NCI-H1694 (cell line): ENCODE measurements at places on chromosomes 5 and 9.
A peak's percentile ranks its signal among the peaks of the same experiment; 100 is the strongest.

GRCh38 chr5:128791312-128791711 is 174.0 kb upstream of the SLC27A6 start:
- DNase-seq: no peak

DNA sequence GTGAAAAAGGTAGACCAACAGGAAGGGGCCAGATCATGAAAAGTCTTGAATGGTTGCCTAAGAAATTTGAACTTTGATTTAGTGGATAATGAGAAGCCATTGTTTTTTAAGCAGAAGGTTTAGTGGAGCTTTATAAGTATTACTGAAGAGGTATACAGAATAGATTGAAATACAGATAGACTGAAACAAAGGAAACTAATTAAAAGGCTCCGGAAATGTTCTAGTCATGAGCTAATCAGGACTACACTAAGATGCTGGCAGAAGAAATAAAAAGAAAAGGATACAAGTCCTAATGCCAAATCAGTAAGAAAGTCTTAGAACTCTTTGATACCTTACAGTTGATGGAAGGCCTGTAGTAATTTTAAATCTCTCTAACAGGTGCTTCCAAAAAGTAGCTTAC is 45.7 kb upstream of the RFX3 start:
- DNase-seq: no peak

DNA sequence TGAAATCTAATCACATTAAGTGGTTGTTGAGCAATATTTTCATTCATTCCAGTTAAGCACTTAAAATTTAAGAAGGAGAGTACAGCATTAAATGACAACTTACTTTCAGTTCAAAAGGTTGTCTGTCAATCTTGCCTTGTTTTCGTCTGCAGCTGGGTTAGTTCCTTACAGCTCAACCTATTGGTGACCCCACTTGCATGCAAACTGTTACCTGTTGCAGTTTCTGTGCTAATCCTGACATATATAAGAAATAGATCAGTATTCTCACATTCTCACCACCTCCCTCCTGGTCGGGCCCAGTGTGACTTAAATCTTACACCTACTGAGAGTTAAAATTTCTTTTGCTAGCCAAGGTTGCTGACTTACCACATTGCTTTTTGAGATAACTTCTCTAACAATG is 191.8 kb upstream of the SMC2 start:
- no peak for DNase-seq

GRCh38 chr5:93348231-93348630 is 232.8 kb downstream of the NR2F1-AS1 start:
- DNase-seq: no peak

DNA sequence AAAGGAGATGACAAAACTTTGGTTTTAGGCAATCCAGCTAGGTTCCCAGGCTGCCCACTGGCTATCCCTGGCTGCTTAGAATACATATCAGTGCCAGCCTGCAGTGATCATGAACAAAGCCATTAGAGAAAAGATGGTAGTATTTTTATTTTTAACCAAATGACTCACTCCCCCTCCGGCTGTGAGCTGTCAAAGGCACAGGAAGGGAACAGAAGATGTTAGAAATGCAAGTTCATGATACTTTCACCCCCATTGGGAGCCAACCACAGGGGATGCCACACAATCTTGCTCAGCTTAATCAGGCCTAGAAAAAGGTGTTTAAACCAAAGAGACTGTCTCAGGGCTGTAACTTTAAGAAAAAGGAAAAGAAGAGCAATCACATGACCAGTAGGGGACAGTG is 70.3 kb upstream of the ASTN2 start:
- DNase-seq: no peak

- peak; percentile 68 for DNase-seq
Observed at GRCh38 chr5:32419791-32420190, 24.7 kb downstream of the ZFR start.

- no peak for DNase-seq
Observed at GRCh38 chr9:5511476-5511875, 1.1 kb downstream of the PDCD1LG2 start.

DNA sequence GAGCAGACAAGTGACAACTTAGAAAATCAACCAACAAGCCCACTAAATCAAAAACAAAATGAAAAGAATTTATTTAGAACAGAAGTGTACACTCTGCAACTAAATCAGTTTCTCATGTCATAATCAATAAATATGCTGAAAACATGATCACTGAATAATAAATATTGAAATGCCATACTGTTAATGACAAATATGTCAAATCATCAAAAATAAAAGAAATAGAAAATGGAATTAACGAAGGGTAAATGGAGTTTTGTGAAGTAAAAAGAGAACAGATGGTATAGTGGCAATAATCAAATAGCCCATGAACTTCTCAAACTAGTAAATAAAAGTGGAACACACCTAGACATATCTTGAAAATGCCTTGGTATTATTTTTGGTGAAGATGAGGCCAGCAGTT is 744.9 kb downstream of the TAF11L14 start:
- DNase-seq: no peak

DNA sequence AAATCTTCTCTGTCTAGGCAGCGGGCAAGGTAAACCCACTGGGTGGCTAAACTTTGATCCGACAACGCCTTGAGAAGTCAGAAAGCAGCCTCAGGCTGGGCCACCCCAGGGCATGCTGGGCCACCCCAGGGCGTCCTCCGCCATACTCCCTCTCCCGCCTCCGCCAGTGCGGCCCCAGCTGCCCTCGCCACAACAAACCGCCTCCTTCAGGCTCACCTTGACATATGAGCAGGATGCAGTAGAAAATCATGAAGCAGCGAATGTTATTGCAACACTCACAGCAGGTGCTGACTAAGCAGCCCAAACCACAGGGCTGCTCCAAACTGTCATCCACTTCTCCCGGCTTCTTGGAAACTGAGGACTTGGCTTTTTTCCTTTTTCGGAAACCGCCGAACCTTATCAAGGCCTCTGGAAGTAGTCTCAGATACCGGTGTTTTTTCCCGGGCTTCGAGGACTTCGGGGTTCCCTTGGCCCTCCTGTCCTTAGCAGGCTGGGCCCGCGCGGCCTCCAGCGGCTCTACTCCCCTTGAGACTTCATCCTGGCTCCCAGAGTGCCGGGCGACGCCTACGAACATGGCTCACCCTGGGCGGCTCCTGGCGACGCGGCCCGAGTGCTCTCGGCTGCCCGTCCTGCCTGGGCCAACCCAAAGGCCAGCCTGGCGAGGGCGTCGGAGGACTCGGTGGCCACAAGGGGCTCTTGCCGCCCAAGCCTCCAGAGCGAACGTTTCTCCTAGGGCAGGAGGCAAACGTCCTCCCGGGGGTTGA is at the start of gene SLCO6A1:
Gene SLCO6A1 (minus strand): TSS at position 731 of the 764 bp plus-strand sequence. CDS start 157 bp downstream, at position 574.
- DNase-seq: no peak

- DNase-seq: no peak
Observed at GRCh38 chr5:107154593-107154992, 516.1 kb downstream of the EFNA5 start.

GRCh38 chr5:23482642-23483041 is 24.8 kb upstream of the PRDM9 start:
- no peak for DNase-seq

GRCh38 chr5:109656829-109657228 is 32.9 kb upstream of the MAN2A1 start:
- DNase-seq: no peak

GRCh38 chr5:139660105-139660922 is 12.2 kb downstream of the CXXC5 start:
- no peak for DNase-seq

GRCh38 chr5:55236800-55237199 is 3.4 kb upstream of the CCNO start:
- no peak for DNase-seq

DNA sequence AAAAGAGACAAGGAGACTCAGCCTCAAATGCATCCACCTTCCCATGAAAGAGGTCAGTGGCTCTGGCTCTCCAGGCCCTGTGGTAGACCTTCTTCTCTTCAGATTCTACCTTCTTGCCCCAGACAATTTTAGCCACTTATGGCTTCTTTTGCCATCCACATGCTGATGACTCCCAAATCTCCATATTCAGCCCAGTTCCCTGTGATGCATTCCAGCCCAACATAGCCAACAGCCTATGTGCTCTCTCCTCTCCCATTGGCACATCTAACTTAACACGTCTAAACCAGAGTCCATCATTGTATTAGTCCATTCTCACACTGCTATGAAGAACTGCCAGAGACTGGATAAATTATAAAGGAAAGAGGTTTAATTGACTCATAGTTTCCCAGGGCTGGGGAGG is 108.8 kb downstream of the FSTL4 start:
- no peak for DNase-seq

GRCh38 chr5:116473706-116474105 is 100.9 kb downstream of the SEMA6A start:
- DNase-seq: no peak

DNA sequence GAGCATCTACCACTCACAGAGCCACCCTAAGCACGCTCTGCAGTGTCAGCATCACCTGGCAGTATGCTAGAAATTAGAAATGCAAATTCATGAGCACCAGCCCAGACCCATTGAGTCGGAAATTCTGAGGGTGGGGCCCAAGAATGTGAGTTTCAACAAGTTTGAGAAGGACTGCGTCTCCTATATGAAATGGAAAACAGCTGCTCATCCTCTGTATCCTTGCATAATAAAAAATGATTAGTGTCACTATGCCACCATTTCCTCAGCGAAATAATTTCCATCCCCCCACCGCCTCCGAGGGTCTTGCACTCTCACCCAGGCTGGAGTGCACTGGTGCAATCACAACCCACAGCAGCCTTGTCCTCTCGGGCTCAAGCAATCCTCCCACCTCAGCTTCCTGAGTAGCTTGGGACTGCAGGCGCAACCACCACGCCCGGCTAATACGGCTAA is 1.3 kb upstream of the IQGAP2 start:
- no peak for DNase-seq

DNA sequence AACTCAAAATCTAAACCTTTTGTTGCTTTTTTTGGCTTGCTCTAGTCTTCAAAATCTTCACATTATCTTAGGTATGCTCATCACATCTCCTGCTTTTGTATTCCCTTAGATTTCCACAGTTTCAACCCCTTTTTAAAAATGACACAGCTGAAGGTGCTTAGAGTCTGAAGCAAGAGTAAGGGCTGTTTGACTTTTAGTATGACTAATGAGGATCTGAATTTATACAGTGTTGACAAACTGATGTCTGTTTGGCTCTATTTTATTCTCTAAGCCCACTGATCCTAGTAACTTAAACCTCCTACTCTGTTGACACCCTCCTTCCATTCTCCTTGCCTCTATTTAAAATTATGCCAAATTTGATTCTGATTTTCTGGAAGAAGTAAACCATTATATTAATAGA is 200.1 kb downstream of the MCTP1 start:
- DNase-seq: no peak

GRCh38 chr5:77171141-77171910 is 39.2 kb upstream of the PDE8B start:
- no peak for DNase-seq

DNA sequence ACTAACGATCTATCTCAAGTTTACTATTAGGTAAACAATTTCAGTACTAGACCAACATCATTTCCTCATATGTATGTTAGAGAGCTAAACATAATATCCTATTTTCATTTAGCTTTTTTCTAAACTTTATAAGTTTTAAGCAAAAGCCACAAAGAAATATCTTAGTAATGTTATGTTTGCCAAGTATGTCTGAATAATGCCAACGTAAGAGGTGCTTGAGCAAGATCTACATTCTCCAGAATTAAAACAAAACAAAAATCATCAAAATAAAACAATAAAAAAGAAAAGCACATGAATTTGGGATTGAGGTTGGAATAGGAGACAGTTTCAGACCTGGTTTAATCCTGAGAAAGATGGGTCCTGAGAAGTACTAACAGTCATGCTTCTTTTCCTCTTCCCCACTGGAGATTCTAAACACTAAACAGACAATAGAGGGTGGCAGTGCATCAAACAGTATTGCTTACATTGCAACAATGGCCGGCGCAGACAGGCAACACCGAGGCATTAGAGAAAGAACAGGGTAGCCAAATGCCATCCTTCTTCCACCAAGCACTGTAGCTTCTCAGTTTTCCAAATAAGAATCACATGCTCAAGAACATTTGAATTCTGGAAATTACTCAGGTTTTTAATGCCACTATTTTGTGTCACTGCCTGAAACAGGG is 33.6 kb downstream of the CSNK1A1 start:
- no peak for DNase-seq

GRCh38 chr5:76366596-76366995 is 36.5 kb upstream of the IQGAP2 start:
- DNase-seq: no peak

DNA sequence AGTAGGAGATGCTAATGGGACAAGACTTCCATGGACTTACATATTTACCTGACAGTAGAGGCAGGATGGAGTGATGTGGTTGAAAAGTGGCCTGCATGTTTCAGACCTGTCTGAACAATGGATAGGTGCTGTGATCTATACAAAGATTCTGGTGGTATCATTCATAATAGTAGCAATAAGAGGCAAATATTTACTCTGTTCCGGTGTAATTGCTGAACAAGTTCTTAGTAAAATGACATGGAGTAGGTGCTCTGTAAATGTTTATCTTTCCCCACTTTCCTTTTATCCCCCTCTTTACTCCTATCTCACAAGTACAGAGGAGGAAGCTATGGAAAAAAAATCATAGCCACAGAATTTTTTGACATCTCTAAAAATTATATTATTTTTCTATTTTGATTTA is 159.0 kb upstream of the SLC12A2 start:
- DNase-seq: no peak

- no peak for DNase-seq
Observed at GRCh38 chr5:135697251-135697958, 118.6 kb upstream of the CXCL14 start.

DNA sequence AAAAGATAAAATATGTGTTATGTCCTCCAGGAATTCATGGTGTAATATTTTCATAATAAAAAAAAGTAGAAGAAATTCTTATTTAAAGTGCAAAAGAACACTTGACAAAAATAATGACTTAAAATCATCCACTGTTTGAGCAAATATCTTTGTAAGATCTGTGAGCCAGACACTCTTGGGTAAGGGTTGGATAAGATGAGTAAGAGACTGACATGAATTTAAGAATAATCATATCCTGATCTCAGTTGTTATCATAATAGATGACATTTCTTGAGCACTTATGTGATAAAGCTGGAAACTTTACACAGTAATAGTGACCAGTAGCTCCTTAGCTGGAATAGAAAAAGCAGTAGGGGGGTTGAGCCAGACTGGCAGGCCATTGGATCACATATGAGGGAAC is 40.0 kb upstream of the ADRB2 start:
- no peak for DNase-seq

DNA sequence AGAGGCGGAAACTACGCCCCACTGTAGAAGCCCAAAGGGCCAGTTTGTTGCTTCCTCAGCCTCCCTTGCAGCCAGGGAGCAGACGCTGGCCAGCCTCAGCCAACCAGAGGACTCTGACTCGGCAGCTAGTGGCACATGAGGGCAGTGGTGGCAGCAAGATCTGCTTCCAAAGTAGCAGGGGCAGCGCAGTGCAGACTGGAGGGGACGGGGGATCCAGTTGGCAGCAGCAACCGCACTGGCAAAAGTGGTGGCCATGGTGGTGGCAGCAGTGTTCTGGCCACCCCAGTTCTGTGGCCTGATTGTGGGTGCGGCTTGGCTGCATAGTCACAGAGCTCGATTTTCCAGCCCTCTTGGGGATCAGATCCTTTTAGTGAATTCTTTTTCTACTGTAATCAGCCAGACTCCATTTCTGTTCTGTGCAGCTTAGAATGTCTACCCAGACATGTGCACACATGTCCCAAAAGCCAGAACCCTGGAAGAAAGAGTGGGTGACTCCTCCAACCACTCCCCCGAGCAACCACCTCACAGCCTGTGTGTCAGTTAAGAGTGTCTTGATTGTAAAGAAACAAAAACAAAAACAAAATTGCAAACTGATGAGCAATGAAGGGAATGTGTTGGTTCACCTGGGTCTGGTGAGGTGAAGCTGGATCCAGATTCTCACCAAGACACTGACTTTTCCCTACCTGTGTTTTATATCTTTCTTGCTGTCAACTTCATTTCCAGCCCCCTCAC is 11.0 kb upstream of the ZBTB43 start:
- no peak for DNase-seq
